ENCODE measurements at places on chromosomes 3 and 15.
A peak's percentile ranks its signal among the peaks of the same experiment; 100 is the strongest.

DNA sequence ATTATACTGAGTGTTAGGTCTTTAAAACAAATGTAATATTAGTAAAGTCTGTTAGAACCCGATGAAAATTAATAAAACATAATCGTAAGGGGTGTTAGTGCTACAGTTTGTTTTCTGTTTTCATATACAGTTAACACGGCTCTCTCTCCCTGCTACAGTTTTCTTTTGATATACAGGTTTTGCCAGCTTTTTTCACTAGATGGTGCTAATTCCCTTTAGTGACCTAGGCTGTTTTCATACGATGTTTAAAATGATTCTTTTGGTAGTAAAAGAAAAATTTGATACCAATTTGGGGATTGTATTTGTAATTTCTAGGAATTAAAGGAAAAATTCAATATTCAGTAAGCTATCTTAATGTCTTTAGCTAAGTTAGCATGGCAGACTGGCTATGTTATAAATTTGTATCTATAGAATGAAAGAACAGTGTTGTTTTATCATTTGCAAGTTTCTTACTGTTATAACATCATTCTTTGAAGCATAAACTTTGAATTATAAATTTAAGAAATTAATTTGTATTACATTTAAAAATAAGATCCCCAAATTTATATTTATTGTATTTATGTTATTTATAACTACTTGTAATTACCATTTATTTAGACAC, 11.5 kb downstream of the APH1B start:
- no peak for DNase-seq

GRCh38 chr3:171936191-171936841, 93.2 kb downstream of the TMEM212 start:
- DNase-seq, result no peak

GRCh38 chr3:188926111-188926510, 245.7 kb upstream of the TPRG1 start:
- DNase-seq, result no peak

GRCh38 chr15:67501836-67502461, 19.0 kb upstream of the C15orf61 start:
- peak; percentile 51 for DNase-seq

DNA sequence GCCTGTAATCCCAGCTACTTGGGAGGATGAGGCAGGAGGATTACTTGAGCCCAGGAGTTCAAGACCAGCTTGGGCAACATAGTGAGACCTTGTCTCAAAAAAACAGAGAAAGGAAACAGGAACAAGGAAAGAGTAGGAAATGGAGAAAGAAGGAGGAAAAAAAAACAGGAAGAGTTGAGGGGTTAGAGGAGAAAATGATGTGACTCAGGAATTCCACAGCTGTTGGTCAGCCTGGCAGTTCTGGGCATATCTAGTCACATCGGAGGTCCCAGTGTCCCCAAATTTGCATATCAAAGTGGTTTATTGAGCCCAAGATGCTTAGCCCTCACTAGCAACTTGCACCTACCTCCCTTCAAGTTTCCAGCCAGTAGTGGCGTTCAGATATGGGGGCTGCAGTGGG, 18.8 kb upstream of the JMJD7 start:
- no peak for DNase-seq

DNA sequence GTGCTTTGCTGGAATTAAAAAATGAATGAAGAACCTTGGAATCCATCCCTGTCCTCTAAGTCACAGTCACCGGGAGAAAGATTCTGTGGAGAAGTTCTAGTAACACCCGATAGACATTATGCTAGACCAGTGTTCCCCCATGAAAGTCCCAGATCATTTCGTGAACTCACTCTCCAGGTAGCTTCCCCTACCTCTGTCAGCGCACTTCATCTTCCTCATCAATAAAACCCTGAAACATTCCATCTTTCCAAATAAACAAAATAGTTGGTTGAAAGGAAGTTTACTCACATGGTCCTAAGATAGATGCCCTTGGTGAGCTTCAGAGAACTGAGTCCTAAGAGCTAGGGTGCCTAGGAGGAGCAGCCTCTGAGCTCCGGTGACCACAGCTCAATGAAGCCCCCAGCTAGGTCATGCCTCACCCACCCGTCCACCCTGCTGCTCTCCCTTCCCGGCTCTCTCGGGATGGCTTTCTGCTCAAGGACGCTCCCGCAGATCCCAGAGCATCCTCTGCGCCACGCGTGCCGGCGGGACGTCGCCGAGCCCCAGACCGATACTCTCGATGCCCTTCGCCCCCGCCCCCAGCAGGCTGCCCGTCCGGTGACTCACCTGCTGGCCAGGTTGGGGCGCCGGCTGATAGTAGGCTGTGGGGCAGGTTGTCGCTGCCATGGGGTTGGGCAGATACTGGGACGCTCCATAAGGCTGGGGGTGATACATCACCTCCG, 776 bp downstream of the VGLL3 start:
- DNase-seq, result peak; percentile 50

GRCh38 chr15:31273258-31273941, 53.2 kb upstream of the KLF13 start:
- DNase-seq, result no peak

GRCh38 chr3:175398676-175399075, 539.5 kb downstream of the NAALADL2 start:
- no peak for DNase-seq

GRCh38 chr3:114730397-114730796, 416.7 kb downstream of the ZBTB20 start:
- DNase-seq, result no peak

- DNase-seq, result peak; percentile 78
These were observed 438 bp downstream of the SHOX2 start for GRCh38 chr3:158105710-158106253.

- DNase-seq, result no peak
These were observed 40.9 kb upstream of the EPHB1 start for GRCh38 chr3:134753999-134754742.

GRCh38 chr3:98921957-98922356, 20.5 kb upstream of the DCBLD2 start:
- DNase-seq, result no peak

DNA sequence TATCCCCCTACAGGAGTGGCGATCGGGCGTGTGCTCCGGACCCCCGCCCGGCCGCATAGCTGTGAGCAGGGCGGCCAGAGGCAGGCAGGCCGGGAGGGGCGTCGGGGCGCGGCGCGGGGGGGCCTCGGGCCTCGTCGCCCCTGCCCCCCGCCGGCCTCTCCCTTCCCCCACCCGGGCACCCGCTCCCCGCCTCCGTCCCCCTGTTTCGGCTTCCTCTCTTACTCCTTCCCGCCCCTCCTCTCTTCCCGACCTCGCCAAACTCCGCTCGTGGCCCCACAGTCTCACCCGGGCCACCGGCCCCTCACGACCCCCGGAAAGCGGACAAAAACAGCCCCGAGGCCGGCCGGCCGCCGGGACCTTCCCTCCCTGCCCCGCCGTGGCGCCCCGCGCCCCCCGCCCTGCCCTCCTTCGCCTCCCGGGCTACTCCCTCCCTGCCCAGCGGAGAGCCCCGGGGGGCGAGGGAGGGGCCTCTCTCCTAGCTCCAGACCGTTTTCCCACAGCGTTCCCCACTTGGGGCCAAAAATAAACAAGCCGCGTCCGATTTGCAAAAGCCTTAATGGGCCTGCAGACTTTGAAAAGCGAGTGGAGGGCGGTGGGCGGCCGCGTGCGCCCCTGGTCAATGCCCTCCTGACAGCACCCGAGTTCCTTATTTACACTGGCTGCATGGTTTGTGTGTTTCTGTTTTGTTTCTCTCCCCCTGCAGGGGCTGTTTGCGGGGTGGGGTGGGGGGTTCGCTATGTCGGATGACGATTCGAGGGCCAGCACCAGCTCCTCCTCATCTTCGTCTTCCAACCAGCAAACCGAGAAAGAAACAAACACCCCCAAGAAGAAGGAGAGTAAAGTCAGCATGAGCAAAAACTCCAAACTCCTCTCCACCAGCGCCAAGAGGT, 1.0 kb downstream of the UBE2E1 start:
- DNase-seq, result peak; percentile 55

DNA sequence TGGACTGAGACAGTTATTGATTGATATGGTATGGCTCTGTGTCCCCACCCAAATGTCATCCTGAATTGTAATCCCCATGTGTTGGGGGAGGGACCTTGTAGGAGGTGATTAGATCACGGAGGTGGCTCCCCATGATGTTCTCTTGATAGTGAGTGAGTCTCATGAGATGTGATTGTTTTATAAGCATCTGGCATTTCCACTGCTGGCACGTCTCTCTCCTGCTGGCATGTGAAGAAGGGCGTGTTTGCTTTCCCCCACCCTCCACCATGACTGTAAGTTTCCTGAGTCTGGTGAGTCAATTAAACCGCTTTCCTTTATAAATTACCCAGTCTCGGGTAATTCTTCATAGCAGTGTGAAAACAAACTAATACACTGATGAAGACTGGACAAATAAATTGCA, 105.6 kb upstream of the MELTF start:
- DNase-seq, result no peak

DNA sequence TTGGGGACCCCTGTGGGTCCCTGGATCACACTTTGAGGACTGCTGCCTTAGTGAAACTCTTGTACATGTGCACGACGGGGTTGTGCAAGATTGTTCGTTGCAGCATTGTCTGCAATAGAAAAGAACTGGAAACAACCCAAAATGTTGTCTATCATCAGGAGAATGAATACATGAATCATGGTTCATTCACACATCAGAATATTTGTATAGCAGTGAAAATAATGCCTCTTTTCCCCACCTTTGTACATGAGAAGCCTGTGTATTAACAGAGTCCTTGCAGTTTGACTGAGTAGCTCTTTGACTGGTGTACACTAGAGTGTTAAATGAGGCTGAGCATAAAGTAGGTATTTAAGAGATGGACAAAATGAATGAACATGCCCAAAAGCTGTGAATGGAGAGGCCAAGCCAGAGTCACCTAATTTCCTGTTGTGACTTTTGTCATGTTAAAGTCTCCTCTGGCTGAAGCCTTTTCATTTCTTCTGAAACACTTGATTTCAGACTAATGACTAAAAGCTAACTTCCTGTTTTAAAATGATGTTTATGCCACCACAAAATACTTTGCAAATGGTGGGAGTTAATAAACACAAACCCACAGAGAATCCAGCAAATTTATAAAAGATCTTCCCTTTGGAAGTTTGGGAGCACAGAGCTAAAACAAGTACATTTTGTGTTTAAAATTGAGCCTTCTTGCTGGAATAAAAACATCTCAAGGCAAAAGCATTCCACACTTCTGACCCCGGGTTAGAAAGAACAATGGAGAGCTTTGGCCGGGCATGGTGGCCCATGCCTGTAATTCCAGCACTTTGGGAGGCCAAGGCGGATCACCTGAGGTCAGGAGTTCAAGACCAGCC, 20.6 kb upstream of the USP3 start:
- DNase-seq, result peak; percentile 55

DNA sequence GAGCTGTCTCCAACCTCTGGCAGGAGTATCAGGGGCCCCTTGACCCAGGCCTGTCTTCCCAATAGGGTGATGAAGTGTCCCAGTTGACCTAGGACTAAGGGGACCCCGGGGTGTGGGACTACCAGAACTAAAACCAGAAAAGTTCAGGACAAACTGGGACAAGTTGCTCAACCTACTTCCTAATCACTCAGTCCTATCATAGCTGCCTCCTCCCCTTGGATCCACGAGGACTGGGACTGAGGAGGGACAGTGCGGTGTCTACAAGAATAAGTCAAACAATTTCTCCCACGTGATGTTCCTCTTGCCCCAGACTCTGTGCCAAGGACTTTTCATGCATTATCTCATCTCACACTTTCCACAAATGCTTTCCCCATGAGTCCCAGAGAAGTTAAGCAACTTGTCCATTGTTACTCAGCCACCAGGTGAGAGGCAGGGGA, 49.4 kb upstream of the SLCO2A1 start:
- DNase-seq, result no peak

- DNase-seq, result no peak
These were observed 55.4 kb upstream of the POLG start for GRCh38 chr15:89389841-89390603.

Measured in HAP-1 (cell line).